ENCODE measurements at places on chromosomes 1 and 21.

GRCh38 chr1:53572815-53573173 lies 113.6 kb downstream of the DMRTB1 start:
- DNase-seq = no peak

DNA sequence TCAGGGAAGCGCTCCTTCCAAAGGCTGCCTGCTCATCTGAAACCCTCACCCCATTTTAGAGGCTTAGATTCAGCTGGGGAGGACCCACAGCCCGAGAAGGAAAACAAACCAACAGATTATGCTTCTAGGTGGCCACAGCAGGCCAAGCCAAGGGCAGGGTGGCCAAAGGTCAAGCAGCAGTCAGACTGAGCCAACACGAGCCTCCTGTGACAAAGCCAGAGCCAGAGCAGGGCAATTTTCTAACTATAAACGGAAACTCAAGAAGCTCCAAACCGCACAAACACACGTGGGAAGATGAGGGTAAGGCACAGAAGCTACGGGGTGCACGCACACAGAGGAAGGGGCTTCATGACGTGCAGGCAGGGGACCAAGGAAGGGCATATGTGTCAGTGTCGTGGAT lies 64.1 kb downstream of the PLEKHA6 start:
- no peak for DNase-seq

GRCh38 chr1:243693800-243694199 lies 156.2 kb downstream of the AKT3 start:
- peak; percentile 51 for DNase-seq

DNA sequence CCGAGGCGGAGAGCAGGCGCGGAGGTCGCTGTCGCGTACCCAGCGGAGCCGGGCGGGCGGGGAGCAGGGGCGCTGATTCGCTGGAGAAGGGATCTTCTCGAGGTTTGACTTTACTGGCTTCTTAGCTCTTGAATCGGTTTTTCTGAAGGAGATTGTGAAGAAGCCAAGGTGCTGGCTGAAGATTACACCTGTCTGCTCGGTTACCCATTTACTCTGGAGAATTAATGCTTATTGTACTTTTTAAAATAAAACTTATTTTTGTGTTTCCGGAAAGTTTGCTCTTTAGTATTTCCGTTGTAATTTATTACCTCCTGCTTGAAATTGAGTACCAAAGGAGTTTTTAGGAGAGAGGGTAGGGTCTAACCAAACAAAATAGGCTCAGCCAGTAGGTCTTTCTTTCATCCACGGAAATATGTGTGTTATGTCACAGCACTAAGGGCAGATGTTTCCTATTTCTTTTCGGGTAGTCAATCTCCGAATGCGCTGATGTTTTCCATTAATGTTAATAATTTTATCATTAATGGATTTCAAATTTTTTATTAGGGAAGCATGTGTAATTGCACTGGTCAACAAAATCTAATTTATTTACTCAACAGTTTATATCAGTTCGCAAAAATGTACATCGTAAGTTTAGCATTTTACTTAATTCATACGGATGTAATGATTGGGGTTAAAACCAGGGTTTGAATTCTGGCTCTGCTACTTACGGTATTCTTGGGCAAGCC lies 510 bp upstream of the GNG5 start:
- DNase-seq = no peak

DNA sequence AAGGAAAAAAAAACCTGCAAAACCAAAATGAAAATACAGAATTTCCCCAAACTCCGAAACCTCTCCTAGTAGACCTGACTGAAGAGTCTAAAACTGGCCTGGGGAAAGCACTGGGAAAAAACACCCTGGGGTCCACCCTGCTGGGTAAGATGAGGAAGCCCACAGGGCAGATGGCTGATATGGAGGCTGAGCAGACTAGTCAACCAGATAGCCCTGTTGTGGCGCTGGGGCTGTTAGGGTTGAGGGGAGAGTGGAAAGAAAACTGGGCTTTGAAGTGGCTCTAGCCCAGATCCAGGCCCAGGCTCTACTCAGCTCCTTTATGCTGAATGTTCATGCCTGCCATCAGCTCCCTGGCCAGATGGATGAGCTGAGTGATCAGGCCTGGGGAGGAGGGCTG lies 6.8 kb upstream of the SLAMF1 start:
- no peak for DNase-seq

DNA sequence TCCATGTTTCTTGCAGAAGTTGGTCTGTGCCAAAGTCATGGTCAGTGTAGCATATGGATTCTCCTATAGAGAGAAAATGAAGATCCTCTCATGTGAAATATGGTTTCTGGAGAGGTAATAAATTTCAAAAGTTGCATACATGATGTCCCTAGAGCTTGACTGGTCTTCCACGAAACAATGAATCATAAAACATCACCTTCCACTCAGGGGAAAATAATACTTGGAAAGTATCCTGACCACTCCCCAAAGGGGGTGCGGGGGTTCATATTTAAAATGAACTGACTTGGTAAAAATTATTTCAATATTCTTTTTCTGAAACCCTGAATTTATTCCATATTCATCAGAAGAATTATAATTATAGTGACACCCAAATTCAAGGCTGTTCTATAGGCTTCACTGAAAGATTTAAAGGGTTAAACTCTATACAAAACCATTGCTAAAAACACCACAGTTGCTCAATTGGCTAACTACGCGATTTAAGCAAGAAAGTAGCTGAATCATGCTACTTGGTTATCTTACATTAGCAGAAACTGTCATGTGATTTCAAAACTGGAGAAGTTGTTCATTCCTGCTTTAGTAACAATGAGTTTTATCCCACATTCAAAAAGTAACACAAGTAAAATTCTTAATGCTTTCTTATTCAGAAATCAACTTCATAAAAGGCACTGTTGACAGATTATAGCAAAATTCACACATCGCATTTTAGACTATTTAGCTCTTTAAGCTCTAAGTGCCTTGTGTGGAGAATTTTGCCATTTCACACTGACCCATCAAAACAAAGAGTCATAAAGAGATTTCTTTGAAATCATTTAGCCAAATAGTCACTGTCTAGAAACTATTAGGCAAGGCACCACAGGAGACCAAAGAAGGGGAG lies 5.3 kb downstream of the CREG1 start:
- no peak for DNase-seq

DNA sequence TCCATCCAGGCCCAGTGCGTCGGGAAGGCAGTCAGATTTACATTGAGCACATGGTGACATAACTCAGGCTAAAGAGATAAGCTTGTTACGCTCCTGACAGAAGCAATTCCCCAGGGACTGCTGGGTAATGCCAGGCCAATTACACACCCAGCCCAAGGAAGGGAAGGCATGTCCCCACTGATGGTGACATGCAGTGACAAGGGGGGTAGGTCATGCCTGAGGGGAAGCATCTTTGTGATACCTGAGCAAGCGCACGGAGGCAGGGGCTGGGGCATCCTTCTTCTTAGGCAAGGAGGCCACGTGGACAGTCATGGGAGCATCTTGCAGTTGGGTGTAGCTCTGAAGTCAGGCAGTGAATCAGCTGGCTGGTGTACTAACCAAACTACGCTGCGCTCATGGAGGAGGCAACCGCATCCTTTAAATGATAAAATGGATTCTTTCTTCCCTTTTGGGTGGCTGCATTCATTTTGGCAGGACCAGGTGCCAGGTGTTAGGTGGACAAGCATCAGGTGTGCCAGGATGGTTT lies 39.6 kb upstream of the GRIK3 start:
- peak; percentile 84 for DNase-seq

DNA sequence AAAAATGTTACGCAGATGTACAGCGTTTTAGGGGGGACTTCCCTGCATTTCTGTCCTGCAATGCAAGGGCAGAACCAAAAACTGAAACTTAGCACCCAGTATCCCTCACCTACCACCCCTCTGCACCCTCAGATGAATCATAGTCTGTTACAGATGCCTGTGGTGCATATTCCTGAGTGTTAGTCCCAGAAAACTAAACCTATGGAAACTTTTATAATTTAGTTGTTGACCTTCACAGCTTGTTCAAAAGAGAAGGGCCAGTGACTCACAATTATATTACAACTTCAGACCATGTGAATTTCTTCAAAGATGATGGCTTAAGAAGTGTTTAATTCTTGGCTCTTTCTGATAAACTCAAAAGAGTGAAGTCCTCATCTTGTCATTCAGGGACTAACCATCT lies 5.8 kb downstream of the PTGER3 start:
- DNase-seq = no peak

DNA sequence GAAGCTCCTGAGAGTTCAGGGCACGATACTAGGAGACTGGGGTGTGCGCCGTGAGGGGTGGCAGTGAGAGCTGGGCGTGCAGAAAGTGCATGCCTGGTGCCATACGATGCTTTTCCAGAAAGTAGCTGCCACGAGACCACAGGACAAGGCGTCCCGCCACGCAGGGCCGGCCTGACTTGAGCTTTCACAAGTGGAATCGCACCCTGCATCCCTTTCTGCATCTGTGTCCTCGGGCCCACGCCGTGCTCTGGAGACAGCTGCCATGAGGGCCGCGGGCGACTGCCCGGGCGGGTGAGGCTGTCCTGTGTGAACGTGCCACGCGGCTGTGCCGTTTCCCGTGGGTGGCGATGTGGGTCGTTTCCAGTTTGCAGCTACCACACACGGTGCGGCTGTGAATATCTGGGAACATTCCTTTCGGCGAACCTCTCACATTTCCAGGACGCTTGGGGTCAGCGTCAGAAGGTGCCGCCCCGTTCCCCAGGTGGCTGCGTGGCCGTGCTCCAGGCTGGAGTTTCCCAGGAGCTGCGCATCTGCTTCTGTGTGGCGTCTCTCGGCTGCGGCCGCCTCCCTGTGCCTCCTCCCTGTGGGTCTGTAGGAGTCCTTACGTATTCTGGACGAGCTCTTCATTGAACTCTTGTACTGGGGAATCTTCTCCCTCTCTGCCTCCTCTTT lies 1.0 kb upstream of the PERM1 start:
- DNase-seq = no peak
